ENCODE measurements at places on chromosomes 2 and 18.
A peak's percentile ranks its signal among the peaks of the same experiment; 100 is the strongest.

DNA sequence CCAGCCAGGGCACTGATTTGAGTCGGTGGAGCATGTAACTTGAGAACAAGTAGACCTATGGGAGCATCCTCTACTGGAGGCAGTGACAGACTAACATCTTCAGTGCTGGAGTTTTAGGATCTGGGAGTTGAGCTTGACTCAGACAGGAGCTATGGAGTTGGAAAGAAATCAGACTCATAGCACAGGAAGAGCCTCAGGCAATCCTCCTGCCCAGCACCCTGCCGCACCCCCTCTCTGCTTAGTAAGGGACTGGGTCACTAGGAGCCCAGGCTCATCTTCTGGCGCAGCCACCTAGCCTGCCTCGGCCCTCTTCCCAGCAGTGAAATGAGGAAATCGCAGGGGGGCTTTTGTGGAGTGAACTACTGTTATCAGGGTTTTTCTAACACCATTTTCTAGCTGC is 3.6 kb downstream of the ARID5A start:
- H3K4me1 ChIP-seq, result peaks cover 8% of the 10 kb centered on the region
- no peak overlapping the region for H3K4me3 ChIP-seq
- H3K27me3 ChIP-seq, result no peaks in the 10 kb centered on the region
- DNase-seq, result peak; percentile 79
- H3K36me3 ChIP-seq, result peaks cover 6% of the 10 kb centered on the region

DNA sequence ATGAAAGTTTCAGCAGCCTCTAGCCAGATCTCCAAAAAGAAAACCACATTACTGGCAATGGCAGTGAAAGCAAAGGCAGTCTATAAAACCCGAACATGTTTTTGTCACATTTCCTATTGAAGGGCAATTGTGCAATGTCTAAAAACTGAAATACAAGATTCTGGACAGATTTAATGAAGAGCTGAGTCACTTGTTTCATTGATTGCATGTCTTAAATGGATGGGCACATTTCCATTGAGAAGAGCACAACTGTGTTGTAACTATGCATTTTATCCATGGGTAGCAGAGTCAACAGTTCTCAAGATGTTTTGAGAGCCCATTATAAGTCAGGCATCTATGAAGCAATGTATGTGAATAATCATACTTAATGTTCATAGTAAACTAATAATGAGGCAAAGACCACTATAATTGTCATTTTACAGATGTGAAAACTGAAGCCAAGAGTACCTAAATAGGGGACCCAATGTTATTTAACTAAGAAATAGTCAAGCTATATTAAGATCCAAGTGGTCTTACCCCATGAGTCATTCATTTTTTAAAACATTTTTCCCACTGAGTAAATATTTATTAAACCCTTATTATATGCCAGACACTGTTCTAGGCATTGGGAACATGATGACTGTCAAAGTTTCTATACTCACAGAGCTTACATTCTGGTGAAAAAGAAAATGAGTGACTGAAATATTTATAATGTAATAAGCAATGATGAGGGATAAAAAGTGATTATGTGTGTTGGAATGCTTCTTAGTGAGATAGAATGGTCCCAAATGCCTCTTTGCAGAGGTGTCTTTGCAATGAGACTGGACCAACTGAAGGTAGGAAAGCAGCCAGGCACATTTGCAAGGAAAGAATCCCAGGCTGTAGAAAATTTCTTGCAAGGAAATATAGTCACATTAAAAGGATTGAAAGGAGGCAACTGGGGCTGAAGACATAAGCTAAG is 818.9 kb upstream of the ACVR2A start:
- H3K27me3 ChIP-seq, result no peaks in the 10 kb centered on the region
- no peak overlapping the region for H3K4me3 ChIP-seq
- peak; percentile 84 for DNase-seq
- peaks cover 24% of the 10 kb centered on the region for H3K4me1 ChIP-seq

DNA sequence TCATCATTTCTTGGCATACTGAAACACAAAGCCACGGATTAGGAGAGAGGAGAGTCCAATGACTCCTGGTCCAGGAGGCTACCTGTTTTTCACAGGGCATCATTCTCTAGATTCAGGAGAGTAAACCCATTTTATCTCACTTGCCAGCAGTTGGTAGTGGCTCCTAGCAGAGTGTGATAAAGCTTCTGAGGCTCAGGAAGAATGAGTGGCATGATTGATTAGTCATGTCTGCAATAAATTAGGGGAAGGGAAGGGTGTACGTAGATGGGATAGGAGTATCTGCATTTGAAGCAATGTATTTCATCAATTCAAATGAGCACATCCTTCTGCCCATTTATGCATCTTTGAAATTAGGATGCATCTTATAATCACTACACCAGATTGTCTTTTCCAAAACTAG is 31.1 kb upstream of the PNO1 start:
- peaks cover 5% of the 10 kb centered on the region for H3K4me1 ChIP-seq
- no peak overlapping the region for H3K27ac ChIP-seq
- DNase-seq, result no peak

GRCh38 chr2:217527590-217528202 is 475.1 kb downstream of the TNS1 start:
- no peak overlapping the region for H3K4me3 ChIP-seq
- peaks cover 21% of the 10 kb centered on the region for H3K27me3 ChIP-seq

DNA sequence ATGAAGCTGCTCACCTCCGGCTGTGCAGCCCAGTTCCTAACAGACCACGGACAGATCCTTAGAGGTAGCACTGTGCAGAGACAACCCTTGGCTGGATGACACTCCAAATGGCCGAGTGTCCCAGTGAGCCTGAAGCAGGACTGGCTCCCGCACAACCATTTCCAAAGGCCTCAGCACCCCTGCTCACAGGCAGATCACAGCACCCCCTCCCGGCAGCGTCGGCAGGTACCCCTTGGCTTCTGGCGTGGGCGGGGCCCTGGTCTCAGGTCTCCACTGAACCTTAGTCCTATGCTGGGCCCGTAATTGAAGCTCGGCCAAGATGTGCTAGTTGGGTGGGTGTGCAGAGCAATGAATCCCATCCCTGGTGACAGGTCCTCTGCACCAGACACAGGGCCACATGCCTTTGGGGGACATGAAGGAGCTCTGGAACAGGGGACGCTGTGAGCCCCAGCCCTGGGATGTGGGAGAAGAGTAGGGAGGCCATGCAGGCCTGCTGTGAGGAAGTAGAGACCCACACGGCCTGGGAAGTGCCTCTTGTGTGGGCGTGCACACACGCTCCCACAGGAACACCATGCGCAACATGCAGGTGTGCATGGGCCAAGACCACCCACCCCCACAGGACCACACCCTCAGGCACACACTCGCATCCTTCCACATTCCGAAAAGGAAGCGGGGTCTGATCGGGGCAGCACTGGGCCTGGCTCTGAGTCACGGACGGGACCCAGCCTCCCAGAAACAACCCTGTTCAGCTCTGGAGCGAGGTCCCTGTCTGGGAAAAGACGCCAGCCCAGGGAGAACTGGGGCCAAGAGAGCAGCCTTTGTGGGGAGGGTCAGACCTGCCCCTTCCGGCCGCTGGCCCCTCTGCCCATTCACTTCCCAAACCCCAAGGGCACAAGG is 2.8 kb downstream of the DUSP2 start:
- H3K27ac ChIP-seq, result no peak overlapping the region
- peaks cover 11% of the 10 kb centered on the region for H3K4me1 ChIP-seq
- no peaks in the 10 kb centered on the region for H3K27me3 ChIP-seq
- H3K36me3 ChIP-seq, result peaks cover 4% of the 10 kb centered on the region
- no peak for DNase-seq

Measured in MCF 10A (cell line).